Stimulated activated CD4-positive, alpha-beta T cell treated with anti-CD3 and anti-CD28 coated beads, Interleukin-15, amount 100 ng/mL, for 48 hours (primary cell): ENCODE measurements at places on chromosomes 6 and 20.

DNA sequence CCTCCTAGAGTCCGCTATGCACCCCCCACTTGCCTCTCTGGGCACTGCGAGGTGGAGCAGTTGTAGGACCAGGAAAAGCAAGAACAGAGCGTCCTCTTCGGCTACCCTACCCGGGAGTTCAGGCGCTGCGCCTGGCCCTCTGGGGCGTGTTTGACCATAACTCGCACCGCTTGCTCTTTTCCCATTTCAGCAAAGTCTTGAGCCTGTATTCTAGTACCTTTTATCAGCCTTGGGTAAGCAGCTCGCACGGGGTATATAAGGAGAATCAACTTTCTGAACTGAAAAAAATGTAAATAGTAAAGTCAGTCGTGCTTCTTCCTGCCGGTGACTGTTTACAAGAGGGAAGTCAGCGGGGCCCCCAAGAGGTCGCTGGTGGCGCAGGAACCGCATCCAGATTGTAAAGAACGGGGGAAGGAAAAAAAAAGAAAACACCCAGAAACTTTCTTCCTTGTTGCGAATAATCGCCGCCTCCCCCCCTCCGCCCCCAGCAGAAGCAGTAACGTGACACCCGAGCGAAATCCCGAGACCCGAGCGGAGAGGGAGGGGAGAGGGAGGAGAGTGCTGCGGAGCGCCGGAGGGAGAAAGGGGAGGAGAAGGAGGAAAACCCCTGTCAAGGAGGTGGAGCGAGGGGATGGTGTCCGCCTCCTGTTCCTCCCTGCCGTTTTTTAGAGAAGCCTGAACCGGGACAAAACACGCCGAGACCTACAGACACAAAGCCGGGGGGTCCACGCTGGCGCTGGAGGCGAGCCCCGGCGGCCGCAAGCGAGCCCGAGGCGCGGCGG is at the start of gene UST:
TSS of gene UST (plus strand) at position 668 of the 782 bp plus-strand sequence. CDS start 401 bp downstream, outside the sequence.
- peak; percentile 36 for DNase-seq

DNA sequence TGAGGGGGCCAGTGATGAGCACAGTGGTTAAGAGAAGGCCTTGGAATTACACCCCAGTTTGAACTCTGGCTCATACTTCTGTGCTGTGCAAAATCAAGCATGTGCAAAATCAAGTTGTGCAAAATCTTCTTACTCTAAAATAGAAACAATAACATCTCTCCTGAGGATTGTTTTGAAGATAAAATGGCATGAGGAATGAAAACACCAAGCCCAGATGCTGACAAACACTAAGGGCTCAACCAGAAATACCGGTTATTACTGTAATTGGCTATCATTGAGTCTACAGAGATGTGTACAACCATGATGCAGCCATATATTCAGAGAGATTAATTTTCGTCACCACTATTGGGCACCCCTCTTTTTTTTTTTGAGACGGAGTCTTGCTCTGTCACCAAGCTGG is 5.9 kb upstream of the BCAS1 start:
- DNase-seq, result no peak

DNA sequence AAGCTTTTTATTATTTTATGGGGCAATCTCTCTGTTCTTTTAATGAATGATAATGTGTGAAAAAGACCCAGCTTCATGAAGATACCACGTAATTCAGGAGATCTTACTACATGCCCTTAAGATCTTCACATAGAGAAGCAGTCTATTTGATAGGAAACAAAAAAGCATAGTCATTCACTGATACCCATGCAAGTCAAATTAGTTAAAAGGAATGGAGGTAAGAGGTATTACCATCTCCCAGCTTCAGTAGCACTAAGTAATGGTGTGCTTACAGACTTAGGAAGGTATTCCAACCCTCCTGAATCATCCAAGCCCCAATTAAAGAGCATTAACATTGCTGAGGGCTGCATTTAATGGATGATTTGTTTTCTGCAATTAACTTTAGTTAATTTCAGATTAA is 364.7 kb downstream of the SYNE1 start:
- DNase-seq, result no peak

- no peak for DNase-seq
Measured at GRCh38 chr6:15260099-15260821, 14.4 kb downstream of the JARID2 start.

DNA sequence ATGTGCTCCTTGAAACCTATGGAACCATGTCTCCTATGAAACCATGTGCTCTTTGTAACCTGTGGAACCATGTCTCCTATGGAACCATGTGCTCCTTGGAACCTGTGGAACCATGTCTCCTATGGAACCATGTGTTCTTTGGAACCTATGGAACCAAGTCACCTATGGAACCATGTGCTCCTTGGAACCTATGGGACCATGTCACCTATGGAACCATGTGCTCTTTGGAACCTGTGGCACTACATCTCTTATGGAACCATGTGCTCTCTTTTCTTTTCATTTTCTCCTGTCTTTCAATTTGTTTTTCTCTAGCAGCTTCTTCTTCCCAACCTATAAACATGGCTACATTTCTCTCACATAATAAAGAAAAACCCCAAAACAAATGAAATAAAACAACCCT is 11.9 kb upstream of the CCN2 start:
- DNase-seq, result no peak

DNA sequence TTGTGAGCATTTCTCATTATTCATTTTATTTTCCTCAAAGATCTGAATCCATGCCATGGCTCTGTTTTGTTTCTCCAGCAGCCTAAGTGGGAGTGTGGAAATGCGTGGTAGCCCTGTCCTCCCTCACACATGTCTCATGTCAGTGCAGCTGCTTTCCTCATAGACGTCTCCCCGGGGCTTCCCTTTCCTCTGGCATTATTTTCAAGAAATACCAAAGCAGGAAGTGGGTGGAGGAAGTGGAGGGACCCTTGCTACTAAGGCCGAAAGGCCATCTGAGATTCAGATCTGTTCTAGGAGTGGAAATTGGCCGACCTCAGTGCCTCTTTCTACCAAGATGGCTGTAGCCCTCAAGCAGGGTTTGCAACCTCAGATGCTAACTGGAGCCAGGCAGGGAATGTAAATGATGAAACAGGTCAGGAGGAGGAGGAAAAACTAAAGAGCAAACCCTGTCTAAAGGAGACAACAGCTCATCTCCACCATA is 420.9 kb upstream of the PLCB4 start:
- DNase-seq, result no peak

- DNase-seq, result no peak
Measured at GRCh38 chr20:31637660-31638059, at the start of gene COX4I2. Gene COX4I2 (plus strand): TSS chr20:31637912. CDS start chr20:31639018, 1,106 bp downstream.

- DNase-seq, result no peak
Measured at GRCh38 chr6:86016077-86016476, 373.4 kb upstream of the SYNCRIP start.

DNA sequence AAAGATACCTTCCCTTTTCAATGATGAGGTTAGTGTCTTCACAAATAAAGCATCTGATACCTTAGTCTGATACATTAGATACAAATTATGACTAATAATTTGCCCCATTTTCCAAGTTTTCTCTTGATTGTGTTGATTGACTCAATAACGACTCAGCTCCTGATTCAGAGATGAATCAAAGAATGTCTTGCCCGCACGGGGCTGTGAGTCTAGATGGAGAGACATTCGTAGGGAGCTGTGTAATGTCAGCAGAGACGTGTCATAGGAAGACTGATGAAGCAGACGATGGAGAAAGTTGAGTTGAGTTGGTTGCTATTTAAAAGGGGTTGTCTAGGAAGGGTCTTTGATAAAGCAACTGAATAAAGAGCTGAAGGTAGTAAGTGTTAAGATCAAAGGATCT is 78.2 kb downstream of the TSHZ2 start:
- peak; percentile 17 for DNase-seq

DNA sequence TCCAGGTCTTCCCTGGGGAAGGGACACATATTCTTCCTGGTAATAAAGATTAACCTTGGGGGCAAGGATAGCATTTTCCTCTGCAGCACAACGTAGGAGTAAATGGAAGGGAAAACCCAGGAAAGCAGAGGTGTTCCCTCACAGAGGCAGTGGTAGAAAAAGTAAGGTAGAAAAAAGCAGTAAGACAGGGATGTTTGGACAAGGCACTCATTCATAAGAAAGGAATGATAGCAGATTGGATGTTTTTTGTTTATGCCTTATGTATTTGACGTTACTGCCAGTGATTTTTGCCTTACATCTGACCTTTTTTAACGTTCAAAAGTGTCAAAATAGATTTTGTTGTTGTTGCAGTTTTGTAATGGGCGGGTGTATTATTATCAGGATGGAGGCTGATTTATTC is 395.0 kb downstream of the CDKAL1 start:
- DNase-seq, result no peak

DNA sequence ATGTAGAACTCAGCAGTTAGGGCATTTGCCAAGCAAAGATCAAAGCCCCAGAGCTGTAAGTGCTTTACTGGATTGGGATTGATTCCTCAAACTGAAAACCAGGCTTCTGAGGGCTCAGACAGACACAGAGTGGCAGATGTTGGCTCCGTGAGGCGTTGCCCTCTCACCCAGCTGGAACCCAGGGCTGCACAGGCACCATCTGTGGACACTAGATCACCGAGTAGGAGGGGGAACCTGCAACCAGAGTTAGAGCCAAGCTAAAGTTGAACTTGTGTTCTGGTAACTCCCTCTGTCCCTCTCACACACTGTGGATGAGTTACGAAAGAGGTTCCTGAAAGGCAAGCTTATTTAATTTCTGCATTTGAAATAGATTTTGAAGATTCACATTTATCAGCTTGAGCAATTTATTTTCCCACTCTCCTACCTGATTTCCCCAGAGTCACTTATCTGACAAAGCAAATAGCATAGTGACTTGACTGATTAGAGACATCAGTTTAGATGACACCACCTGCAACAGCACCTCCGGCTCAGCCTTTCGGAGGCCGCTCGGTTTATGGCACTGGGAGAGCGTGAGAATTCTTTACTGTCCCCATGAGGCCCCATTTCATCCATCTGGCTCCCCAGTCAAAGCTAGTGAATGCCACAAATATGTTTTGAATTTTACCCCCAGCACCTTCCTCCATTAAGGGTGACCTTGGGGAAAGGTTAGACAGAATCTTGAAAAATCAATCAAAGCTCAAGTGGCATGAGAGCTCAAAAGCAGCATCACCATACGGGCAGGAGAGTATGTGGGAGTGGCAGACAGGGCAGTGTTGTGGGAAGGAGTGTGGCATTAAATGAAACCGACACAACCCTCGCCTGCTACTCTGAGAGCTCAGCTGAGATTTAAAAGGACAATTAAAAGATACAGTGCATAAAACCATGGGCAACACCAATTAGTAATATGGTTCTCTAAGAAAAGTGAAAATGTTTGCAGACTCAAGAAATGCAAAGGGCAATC is 48.5 kb downstream of the RPF2 start:
- no peak for DNase-seq

- DNase-seq, result no peak
Measured at GRCh38 chr6:106642476-106642875, 13.1 kb downstream of the QRSL1 start.

DNA sequence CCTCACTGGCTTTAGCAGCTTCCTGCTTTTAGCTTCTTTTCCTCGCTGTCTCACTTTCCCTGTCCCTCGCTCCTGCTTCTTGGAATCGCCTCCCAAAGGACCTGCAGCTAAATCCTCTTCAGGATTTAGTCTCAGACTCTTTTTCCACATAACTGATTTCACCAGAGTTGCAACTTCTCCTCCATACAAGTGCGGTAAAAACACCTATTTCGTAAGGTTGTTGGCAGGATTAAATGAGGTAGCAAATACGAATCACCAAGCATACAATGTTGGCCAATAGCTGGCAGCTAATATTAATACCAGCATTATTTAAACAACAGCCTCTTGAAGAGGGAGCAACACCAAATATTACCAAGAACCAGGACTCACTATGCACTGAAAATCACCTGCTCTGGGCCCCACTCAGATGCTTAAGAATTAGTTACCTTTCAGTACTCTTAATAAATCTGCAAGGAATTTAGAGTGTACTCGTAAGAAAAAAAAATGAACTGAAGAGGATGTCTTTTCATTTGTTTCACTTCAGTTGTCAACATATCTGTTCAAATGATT is 123.0 kb downstream of the DTNBP1 start:
- no peak for DNase-seq

DNA sequence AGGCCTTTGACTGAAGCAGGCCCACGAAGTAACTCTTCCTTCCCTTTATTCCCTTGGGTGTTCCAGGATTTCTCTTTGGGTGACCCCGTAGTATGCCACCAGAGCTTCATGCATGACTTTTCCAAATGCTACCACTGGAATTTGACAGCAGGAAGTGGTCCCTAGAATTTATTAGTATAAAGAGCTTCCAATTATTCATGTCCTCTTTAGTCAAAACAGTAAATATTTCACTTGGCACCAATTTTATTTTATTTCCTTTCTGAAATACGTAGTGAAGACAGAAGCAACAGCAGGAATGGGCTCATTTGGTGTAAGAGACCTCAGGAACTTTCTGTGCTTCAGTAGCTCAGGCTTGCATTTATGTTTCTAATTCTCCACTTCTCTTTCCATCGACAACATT is 151.3 kb downstream of the LCA5 start:
- DNase-seq, result no peak

GRCh38 chr6:84749181-84749580 is 15.2 kb downstream of the TBX18 start:
- no peak for DNase-seq

DNA sequence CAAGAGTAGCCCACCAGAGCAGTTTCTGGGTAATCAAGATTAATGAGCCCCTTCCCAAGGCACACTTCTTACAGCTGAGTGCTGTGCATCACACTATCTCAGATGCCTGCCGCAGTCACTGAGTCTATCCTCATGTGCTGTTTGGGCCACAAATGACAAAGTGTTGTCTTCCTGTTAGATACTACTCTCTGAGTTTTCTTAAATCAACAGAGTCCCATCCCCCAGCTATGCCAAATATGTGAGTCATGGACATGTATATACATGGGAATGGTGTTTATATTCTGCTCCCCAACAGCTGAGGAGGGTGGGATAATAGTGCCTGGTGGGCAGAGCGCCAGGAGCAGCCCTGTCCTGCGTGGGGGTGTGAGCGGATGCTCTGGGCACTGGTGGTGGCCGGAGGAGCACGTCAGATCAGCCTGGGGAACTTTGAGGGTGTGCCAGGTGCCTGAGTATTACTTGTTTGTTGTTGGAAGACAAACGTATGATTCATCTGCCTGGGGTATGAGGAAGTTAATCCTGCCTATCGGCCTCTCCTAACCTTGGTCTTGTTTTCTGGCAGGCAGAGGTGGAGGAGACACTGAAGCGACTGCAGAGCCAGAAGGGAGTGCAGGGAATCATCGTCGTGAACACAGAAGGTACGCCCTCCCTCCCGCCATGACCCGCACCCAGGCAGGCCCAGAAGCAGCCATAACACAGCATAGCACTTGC is 9.6 kb downstream of the DYNLRB1 start:
- DNase-seq, result no peak

DNA sequence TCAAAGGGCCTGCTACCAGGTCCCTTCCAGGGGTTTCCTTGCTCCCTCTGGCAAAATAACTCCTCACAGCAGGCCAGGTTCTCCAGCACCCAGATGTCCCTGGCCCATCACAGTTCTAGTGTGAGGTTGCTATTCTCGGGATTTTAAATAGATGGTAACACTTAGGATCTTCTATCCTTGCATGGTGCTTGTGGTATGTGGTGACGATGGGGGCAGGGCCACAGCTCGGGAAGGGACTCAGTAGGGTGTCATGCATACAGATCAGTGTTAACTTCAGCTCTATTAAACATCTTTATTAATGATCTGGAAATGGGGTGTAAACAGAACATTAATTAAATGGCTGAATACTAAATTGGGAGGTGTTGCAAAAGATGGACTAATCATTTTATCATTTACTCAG is 323.8 kb downstream of the QKI start:
- DNase-seq, result no peak
